Activated CD4-positive, CD25-positive, alpha-beta regulatory T cell treated with anti-CD3 and anti-CD28 coated beads, Interleukin-2, amount 50 U/mL, for 24 hours (primary cell): ENCODE measurements at places on chromosomes 2 and 18.

- no peak for ATAC-seq
Measured at GRCh38 chr2:57920342-57920939, 126.2 kb upstream of the VRK2 start.

GRCh38 chr2:210480079-210480478, 3.5 kb upstream of the LANCL1 start:
- ATAC-seq = no peak

GRCh38 chr18:37322492-37323035, 243.0 kb downstream of the CELF4 start:
- ATAC-seq = no peak

- no peak for ATAC-seq
Measured at GRCh38 chr18:44954257-44954656, 273.6 kb downstream of the SETBP1 start.

- ATAC-seq = no peak
Measured at GRCh38 chr18:79251021-79251420, 144.7 kb upstream of the NFATC1 start.

- ATAC-seq = no peak
Measured at GRCh38 chr2:226354434-226354833, 445.2 kb downstream of the IRS1 start.

- ATAC-seq = peak; percentile 71
Measured at GRCh38 chr2:195575879-195576401, 81.1 kb upstream of the SLC39A10 start.

- no peak for ATAC-seq
Measured at GRCh38 chr2:40935349-40935748, 483.5 kb upstream of the SLC8A1 start.
